Hematopoietic multipotent progenitor cell treated with erythropoietin and hydrocortisone succinate and interleukin-3 and kit ligand, for 17 days (in vitro differentiated cells): ENCODE measurements at places on chromosomes 5 and 9.

GRCh38 chr9:118992813-118993794 is 376.1 kb downstream of the BRINP1 start:
- DNase-seq = no peak

DNA sequence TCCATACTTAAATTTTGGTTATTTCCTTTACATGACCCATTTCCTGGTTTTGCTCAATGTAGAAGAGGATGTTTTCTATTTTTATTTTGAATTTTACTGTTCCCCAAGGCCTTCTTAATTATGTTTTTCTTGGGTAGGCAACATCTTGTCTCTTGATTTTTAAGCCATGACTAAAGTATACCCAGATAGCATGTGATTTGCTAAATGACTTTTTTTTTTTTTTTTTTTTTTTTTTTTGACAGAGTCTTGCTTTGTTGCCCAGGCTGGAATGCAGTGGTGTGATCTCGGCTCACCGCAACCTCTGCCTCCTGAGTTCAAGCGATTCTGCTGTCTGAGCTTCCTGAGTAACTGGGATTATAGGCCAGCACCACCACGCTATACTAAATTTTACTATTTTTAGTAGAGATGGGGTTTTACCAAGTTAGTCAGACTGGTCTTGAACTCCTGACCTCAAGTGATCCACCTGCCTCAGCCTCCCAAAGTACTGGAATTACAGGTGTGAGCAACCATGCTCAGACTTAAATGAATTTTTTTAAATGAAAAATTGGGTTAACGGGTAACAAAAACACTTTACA is 198.6 kb upstream of the DAB2 start:
- no peak for DNase-seq

- no peak for DNase-seq
Measured at GRCh38 chr5:113488645-113489184, 462 bp upstream of the MCC start.

DNA sequence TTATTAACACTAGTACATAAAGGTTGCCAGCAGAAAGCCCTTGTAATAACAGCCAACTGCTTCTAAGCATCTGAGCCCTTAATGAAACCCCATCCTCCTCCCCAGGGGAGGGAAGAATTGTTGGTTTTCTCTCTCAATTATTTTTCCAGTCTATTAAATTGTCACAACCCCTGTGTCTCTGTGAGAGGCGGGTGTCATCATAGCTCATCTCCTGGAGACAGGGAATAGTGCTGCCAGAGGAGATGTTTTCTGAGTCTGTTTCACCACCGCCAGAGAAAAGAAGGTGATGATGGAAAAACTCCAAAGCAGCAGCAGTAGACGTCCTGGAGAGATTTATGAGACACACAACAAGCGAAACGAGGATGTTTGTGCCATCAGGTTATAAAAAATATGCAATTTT is 271.1 kb upstream of the NMUR2 start:
- no peak for DNase-seq

DNA sequence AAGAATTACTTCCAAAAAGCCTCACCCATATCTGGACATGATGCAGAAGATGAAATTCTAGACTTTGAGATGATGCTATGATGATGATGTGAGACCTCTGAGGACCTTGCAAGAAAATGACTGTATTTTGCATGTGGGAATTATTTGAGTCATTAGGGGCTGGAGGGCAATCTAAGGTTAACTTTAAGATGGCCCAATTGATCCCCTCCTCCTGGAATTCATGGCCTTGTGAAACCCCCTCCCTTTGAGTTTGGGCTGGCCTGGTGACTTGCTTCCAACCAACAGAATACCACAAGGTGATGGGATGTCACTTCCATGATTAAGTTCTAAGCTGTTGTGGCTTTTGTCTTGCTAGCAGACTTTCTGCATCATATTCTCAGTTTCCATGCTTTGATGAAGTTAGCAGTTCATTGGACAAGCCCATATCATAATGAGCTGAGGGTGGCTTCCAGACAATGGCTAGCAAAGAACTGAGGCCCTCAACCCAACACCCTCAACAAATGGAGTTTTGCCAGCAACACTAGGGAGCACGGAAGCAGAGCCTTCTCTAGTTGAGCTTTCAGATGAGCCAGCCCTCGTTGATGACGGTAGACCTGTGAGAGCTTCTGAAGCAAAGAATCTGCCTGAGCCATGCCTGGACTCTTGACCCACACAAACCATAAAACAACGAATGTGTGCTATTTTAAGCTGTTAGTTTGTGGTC is 7.4 kb upstream of the AMACR start:
- DNase-seq = no peak

DNA sequence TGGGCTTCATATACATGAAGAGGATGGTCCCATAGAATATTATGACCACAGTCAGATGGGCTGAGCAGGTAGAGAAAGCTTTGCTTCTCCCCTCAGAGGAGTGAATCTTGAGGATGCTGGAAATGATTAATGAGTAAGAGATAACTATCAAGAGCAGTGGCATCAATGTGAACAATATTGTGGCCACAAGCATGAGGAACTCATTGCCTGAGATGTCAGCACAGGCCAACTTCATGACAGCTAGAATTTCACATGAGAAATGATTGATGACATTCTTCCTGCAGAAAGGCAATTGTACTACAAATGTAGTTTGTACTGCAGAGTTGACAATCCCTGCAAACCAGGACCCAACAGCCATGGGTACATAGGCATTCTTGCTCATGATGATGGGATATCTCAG is 586 bp downstream of the OR13C9 start:
- DNase-seq = no peak

- no peak for DNase-seq
Measured at GRCh38 chr5:138998521-138998920, 123.4 kb upstream of the LRRTM2 start.
